ENCODE measurements at places on chromosomes 6 and 20.

DNA sequence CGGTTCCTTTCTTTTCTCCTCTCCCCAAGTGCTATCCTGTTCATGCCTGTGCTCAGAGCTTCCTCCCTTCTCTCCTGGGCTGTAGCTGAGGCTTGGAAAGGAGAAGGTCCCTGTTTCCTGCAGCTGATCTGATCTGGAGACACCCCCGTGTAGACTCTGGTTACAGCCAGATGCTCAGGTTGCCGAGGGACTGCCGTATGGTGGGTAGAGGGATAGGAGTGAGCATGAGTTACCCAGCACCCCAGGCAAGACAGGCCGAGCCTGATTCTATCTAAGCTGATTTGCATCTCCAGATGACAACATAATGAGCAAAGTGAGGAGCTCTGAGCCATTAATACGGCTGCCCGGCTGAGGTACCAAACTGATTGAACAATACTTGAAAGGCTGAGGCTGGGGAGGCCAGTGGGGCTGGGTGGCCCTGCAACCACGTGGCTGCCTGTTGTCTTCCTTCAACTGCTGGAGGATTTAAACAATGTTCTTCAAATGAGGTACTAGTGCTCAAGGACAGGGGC, 91.8 kb downstream of the ASXL1 start:
- no peak for DNase-seq

DNA sequence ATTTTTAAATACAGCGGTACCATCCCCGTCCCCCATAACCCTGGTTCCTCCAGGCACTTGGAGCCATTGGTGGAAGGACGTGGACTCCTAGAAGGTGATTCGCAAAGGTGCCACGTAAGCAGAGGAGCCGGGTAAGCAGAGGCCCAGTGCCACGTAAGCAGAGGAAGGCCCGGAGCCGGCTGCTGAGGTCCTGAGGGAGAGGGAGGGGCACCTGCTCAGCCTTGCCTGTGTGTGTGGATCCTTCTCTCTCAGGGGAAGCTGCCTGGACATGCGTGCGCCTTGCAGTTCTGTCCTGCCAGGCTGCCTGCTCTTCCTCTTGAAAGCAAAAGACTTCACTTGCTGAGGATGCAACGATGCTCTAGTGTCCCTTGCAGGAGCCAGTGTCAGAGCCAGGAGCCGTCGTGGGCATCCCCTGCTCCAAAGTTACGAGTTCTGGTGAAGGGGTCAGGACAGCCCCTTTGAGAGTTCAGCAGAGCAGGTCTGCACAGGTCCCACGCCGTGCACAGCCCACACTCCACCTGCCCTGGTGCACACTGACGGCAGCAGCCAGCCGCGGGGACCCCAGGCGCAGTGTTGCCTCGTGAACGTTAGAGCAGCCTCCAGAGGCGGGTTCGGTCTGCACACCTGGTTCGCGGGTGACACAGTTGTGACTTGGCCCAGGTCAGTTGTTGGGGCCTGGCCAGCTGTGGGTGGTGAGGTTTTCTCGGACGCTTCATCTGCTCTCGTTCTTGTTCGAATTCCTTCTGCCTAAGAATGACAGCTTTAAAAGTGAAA, 1.9 kb upstream of the NKAIN4 start:
- DNase-seq: no peak

DNA sequence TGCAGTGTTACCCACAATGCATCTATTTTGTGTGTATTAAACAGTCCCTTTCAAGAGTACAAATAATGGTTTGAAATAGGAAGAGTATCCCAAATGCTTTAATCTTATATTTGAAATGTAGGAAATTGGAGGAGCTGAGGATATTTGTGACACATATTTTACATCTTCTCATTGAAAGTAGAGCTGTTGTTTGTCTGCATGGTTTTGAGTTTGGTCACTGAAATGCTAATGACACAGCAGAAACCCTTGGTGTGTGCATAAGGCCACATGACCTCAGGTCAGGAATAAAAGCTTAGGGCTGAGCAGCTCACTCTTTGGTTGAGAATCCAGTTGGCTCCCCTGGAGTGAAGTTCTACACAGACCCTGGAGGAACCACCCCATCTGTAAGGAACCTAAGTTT, 49.8 kb downstream of the TPD52L1 start:
- DNase-seq: no peak

GRCh38 chr6:56552187-56553130, 90.2 kb downstream of the DST start:
- no peak for DNase-seq

DNA sequence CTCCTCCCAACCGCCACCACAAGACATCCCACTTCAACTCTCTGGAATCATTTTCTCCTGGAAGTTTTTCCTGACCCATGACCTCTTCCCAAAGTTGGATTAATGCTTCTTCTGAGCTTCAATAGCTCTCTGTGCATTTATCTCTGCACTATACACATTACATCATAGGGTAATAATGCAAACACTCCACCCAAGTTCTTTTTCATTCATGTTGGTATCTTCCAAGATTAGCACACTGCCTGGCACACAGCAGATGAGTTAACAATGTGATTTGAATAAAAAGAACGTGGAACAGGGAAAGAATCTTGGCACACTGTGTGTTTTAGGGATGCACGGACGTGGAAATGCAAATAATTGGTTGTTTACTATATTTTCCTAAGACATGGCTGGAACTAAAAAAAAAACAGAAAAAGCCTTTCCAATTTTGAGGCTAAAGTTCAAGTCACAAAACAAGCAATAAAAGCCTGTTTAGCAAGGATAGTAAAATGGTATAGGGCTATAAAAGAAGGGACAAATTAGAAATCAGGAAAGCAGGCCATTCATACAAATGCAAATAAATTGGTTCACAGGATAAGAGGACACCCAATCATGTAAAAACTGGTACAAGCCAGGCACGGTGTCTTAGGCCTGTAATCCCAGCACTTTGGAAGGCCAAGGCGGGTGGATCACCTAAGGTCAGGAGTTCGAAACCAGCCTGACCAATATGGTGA, 1.6 kb upstream of the FAM135A start:
- no peak for DNase-seq

- no peak for DNase-seq
These were observed 113.9 kb upstream of the TMEM170B start for GRCh38 chr6:11423667-11424066.

DNA sequence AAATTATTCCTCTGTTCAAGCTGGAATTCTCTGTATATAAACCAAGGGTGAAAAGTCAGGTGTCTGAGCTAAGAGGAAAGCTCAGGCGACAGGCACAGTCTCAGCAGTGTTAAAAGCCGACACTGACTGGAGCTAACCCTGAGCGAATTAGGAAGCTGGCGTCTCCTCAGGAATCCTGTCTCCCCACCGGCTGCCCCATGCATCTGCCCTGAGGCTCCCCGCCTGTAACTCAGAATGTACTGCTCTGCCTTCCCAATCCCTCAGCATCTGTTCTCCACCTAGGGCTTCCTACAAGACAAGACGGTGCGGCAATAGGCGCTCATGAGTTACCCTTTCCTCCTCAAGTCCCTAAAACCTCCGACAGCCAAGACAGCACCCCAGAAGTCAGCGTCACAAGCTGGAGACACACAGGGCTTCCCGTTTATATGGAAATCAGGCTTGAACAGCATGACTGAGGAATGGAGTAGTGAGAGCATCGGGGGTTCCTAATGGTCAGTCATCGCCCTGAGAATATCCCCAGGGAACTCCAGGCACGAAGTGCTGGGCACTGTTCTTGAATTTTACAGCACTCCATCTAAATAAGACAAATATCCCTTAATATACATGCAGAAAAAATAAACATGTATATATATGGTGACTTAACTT, 33.5 kb downstream of the WDR27 start:
- no peak for DNase-seq

DNA sequence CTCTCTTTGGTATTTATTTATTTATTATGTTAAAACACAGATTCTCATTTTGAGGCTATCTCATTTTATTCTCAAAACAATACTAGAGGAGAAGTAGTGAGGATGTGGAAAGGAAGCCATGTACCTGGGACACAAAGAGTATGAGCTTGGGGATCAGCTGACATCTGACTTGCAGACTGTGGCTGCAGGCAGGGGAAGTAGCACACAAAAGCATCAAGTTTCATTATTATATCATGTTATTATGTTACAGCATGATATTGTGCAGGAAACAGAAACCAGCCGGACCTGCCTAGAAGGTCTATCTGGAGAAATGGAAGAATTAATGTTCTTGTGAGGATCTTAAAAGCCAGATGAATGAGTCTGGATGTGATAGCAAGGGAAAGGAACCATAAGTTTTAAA, 248.2 kb downstream of the KHDC1L start:
- no peak for DNase-seq

DNA sequence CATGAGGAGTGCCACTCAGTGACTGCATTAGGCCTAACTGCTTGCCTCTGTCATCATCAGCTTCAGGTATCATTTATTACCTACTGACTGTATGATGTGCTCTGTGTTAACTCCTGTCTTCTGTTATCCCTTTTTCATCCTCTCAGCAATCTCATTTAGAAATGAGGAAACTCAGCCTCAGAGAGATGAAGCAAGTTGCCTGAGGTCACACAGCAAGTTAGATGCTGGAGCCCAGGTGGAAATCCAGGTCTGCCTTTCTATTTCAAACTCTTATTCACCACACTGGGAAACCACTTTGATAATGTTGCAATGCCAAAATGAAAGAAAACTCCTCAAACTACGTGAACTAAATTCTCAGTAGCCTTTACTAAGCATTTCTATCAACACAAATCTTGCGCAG, 1.3 kb downstream of the FERMT1 start:
- no peak for DNase-seq

DNA sequence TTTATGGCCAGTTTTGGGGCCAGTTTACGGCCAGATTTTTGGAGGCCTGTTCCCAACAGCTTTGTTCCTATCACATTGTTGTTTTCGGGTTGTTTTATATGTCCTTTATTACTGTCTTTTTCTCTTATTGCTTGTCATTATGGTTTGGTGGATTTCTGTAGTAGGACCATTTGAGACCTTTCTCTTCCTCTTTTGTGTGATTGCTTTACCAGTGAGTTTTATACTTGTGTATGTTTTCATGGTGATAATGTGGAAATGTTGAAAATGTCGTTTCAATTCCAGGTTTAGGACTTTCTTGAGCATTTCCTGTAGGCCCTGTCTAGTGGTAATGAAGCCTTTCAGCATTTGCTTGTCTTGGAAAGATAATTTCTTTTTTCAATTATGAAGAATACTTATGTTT, 17.8 kb downstream of the HLA-B start:
- no peak for DNase-seq

DNA sequence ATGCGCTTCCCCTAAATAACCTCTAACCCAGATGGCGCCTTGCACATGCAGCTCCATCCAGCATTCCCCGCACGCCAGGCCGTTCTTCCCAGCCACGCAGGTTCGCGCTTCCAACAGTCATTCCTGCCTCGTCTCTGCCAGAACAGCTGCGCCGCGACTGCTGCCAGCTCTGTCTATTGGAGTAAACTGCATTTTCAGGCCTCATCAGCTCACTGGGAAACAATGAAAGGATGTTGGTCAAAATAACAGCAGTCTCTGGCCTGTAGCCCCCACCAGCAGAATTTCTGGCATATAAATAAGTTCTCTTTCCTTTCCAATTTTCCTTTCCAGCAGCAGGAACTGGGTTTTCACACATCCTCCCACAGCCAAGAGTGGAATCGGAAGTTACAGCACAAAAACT, 14.6 kb downstream of the NRSN1 start:
- no peak for DNase-seq

DNA sequence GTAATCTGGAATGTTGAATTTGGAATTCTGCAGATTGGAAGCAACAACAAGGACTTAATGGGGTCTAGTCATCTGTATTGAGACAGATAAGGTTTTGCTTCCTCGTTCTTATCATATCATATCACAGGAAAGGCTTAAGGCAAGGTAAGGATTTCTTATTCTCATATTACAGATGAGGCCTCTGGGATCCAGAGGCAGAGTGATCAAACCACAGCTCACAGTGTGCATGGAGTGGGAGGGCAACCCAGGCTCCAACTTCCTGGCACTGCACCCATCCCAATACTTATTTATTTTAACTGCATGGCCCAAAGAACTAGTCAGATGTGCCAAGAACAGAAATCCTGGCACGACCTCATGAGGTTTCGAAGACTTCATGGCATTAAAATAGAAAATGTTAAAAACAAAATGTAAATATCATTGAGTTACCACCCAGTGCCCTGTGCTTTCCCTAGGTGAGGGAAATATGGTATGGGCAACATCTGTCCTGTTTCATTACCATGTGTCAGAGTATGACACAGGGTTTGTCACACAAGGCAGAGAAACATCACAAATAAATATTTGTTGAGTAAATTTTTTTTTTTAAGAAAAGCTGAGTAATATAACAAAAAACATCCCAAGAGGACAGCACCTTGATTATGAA, 191.9 kb downstream of the ISM1 start:
- DNase-seq: no peak

DNA sequence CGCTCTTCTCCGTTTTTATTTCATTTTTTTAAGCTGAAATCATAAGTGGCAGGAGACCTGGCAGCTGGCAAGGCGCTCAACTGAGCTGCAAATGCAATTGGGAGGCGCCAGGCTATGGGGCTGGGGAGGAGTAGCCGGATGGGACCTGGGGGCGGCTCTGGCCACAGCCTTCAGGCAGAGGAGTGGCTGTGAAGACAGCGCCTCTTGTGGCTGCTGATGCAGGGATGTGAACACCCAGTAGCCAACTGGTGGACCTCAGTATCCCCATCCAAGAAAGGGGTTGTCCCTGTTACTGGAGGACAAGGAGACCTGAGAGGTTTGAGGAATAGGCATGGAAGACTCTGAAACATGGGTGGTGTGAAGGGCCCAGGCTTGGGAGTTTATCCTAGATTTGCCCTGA, 12.6 kb downstream of the KCNK17 start:
- no peak for DNase-seq

- DNase-seq: no peak
These were observed 49.2 kb upstream of the CST5 start for GRCh38 chr20:23928788-23929187.

DNA sequence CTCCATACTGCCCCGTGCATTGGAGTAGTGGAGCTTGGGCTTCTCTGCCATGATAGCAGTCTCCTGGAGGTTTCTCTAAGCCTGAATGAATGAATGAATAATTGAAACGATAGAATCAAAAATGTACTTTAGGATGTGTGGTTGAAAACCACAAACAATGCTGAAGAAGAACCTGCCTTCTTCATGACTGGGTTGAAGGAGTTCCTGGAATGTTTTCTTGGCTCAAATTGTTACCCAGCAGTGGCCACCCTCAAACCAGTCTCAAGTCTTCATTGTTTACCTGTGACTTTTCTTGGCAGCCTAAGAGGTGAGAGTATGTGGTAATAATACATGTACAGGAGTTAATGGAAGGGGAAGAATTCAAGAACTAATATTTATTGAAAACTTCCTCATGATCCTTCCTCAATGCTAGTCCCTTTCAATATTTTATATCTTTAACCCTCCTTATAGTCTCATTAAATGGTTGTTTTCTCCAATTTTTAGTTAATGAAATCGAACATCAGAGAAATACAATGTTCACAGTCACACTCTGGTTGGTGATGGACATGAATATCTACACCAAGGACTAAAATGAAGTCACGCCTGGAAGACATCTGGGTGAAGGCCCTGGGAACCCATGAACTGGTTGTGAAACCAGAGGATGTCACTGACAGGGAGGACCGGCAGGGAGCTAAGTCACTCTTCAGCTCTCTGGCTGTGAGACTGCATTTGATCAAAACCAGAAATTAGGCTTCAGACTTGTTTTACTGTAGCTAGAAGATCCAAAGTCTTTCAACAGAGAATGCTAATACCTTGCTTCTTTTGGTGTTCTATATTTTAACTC, at the start of gene GSTA5:
TSS of gene GSTA5 (minus strand) at position 51 of the 823 bp plus-strand sequence.
- no peak for DNase-seq
